Activated T-helper 1 cell treated with Interleukin-2 at 50 U/mL for 16 hours (primary cell): ENCODE measurements at places on chromosomes 16 and 17.

DNA sequence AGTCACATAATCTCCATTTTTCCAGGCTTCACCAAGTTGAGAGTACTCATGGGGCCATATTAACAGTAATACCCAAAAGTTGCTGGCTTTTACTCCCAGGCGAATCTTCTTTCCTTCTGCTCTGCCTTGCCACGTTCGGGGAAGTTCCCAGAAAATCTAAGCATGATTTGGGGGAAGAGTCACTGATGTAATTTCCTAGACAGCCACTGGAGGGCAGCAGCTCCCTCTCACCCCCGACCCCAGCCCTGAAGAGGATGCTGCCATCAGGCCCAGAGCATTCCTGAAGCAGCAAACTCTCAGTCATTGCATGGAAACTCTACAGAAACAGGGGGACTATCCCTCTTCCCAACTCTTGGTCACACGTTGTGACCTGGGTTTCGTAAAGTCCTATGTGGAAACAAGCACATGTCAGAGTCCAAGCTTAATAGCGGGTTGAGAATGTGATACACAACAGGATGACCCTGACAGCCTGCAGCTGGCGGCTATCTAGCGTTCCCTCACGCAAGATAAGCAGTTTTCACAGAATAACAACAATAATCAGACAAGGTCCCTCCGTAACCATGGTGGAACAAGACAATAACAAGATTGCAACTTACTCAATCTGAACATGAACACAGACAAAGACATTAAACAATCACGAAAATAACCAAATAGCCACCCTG, 43.8 kb upstream of the DHX40 start:
- DNase-seq, result peak; percentile 10

DNA sequence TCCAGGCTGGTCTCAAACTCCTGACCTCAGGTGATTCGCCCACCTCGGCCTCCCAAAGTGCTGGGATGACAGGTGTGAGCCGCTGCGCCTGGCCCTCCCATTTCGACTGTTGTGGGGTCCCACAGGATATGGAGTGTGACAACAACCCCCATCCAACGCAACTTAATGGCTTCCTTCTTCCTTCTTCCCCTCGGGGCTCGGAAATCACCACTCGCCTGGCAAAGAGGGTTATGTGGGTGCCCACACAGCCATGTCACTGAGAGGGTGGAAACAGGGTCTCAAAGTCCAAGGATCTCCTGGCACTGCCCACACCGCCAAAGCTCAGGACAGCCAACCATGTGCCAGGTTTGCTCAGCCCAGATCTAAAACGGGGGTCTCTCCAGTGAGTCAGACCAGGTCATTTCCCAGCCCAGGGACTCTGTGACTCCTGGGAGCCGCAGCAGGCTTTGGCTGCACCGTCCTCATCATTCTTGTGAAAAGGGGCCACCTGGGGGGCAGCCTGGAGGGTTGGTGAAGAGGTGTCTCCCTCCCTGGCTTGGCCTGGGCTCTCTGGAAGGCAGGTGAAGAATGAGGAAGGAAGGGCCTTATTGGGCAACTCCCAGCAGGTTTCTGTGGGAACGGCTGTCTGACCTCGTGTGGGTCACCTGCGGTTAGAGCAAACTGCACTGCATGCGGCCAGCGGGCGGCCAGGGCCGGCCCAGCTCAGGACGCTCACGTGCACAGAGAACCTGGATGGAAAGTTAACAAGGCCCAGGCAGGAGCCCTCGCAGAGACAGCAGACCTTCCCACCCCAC, 25.3 kb upstream of the LITAF start:
- no peak for DNase-seq

DNA sequence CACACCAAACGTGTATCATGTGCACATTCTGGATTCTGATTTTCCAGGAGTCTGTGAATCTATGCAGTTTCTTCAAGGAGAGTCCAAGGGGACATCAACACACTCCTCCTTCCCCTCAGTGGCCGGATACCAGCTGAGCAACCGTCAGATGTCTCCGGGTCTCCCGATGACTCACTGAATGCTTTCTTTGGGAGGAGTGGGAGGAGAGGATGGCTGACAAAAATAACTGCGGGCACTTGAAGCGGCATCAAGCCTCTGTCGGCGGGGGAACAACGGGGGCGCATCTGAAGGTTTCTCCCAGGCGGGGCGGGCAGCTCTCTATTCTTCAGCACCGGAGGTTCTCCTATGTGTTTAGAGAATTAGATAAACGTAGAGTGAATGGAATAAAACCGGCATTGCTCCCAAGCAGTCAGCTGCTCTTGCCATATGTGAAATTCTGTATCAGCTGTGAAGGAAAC, 24.6 kb upstream of the LRRC75A start:
- no peak for DNase-seq

DNA sequence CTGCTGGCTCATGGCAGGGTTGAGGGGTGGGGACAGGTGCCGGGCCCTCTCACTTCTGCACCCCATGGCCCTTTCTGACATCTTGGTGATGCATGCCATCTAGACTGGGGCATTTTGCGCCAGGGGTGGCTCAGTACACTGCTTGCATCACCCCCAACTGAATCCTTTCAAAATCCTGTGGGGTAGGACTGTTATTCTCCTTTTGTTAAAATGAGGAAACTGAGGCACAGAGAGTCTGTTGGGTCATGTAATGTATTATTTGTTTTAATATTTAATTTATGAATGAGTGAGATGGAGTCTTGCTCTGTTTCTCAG, 9.9 kb downstream of the ADCY7 start:
- DNase-seq, result no peak

DNA sequence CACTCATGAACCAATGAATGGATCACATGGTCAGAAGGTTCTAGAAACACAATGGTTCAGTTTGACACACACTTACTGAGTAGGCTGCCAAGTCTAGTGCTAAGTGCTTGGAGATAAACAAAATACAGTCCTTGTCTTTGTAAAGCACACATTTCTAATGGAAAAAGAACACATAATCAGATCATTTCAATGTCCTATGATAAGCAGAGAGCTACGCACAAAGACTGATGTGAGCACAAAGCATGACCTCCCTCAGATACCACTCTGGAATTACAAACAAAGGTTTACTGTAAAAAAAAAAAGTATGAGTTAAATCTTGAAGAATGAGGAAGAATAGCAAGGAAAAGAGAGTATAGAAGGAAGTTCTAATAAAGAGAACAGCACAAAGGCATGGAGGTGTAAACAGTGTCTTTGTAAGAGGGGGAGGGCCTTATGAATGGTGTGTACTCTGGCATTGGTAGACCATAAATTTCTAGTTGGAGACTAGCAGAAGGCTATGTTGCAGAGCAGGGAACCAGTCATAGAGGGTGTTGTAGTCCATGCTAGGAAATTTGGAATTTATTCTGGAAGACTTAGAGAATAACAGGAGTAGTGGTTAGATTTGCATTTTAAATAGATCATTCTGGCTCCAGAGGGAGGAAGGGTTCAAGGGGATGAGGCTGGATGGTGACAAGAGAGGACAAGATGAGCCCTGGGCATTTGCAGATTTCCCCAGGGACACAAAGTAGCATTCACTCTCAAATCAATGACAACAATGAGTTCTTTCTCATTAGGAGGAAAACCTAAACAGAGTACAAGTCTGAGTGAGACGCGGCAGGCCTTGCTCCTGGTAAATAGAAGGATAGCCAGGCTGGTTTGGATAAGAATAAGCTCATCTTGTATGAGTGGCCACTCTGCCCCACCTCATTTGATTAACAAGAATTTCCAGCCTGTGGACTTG, 468.0 kb downstream of the TOX3 start:
- no peak for DNase-seq

- DNase-seq, result no peak
These were observed 2.0 kb upstream of the NAE1 start for GRCh38 chr16:66832661-66833305.
